NCI-H2081 (cell line): ENCODE measurements at places on chromosomes 1 and 21.

DNA sequence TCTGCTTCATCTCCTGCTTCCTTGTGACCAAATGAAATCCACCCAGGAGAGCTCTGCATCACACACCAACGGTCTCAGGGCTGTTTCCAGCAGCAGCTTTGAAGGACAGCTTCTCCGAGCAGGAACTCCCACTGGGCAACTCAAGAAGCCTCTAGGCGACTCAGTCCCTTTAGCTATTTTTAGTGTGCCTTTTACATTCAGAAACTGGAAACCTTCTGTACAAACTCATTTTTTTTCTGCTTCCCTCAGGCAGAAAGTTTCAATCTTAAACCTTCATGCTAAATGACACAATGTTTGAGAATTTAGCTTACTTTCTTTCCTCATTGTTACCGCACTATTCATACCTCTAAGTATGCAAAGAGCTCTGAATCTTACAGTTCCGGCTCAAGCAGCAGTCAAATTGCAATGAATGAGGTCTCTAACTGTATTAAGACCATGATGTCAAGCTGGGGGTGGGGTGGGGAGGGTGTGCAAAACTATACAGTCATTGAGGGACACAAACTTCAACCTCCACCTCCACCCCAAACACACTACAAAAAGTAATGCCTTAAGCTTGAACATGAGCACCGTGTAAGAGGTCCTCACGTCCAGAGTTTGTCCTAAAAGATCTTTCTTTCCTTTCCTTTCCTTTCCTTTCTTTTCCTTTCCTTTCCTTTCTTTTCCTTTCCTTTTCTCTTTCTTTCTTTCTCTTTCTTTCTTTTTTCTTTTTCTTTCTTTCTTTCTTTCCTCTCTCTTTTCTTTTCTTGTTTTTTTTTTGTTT lies 16.4 kb upstream of the TARBP1 start:
- no peak for DNase-seq

DNA sequence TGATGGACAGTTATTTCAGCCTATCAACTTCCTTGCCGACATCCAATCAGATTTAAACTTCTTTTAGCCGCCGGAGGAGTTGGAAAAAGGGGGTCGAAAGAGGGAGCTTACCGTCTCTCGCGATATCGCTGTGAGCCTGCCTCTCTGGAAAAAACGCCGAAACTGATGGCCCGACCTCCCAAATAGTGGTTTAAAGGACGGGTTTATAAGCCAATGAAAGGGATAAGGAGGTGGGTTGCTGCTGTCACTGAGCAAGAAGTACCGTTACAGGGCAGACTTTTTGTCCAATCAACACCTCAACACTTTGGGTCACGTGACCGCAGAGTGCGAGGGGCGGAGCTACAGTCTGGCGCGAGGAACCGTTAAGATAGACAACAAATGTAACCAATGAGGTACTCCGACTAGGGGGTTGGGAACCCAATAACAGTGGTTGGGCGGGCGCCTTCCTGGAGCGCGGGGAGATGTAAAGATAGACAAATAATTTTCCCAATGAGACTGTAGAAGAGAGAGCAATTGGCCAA lies at the start of gene RBM15:
Gene RBM15 (plus strand): TSS at position 492 of the 521 bp plus-strand sequence. CDS start 29 bp downstream, at position 521.
- DNase-seq = peak; percentile 100

GRCh38 chr1:147478521-147478920 lies 62.8 kb upstream of the BCL9 start:
- no peak for DNase-seq

DNA sequence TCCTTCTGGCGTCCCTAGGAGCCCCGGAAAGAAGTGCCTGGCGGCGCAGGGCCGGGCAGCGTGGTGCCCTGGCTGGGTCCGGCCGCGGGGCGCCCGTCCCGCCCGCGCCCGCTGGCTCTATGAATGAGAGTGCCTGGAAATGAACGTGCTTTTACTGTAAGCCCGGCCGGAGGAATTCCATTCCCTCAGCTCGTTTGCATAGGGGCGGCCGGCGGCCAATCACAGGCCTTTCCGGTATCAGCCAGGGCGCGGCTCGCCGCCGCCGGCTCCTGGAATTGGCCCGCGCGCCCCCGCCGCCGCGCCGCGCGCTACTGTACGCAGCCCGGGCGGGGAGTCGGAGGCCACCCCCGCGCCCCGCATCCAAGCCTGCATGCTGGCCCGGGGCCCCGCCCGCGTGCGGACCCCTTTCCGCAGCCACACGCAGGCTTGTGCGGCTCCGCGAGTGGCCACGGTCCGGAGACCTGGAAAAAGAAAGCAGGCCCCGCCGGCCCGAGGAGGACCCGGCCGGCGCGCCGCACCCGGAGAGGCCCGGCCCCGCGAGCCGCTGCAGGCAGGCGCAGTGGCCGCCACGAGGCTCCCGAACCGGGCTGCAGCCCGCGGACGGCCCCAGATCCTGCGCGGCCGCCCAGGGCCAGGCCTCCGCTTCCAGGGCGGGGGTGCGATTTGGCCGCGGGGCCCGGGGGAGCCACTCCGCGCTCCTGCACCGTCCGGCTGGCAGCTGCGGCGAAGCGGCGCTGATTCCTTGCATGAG lies 160.4 kb downstream of the RUNX1 start:
- peak; percentile 82 for DNase-seq

DNA sequence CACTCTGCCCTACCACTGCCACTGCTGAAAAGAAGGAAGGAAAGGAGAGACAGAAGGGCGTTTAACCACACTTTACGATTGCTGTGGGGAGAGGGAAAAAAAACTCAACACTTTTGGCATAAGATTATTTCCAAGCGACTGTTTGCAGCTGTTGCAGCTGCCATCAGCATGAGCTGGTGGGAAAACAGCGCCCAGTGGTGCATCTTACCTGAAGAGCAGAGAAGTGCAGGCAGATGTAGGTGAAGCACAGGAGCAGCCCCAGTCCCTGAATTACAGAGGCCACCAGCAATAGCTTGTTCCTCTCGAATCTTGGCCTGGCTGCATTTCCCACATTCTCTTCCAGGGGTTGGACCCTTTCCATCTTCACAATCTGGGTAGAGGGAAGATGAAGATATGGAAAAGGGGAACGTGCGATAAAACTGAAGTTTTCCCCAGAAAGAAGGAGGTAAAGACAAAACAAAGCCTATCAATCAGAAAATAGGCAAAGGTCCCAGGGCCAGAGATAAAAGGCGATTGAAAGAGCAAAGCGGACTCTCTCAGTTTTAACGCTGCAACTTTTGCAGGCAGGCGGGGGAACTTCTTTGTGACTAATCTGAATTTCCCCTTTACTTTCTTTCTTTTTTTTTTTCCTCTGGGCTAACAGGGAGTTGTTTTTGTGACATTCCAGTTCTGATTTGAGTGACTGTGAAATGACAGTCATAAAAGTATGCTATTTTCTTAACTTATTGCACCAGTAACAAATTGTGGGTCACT lies at the start of gene TNFSF4:
Gene TNFSF4 (minus strand): TSS at position 516 of the 753 bp plus-strand sequence. CDS start 155 bp downstream, at position 361.
- no peak for DNase-seq

- DNase-seq = no peak
Measured at GRCh38 chr1:2451741-2452140, 24.3 kb upstream of the PLCH2 start.

DNA sequence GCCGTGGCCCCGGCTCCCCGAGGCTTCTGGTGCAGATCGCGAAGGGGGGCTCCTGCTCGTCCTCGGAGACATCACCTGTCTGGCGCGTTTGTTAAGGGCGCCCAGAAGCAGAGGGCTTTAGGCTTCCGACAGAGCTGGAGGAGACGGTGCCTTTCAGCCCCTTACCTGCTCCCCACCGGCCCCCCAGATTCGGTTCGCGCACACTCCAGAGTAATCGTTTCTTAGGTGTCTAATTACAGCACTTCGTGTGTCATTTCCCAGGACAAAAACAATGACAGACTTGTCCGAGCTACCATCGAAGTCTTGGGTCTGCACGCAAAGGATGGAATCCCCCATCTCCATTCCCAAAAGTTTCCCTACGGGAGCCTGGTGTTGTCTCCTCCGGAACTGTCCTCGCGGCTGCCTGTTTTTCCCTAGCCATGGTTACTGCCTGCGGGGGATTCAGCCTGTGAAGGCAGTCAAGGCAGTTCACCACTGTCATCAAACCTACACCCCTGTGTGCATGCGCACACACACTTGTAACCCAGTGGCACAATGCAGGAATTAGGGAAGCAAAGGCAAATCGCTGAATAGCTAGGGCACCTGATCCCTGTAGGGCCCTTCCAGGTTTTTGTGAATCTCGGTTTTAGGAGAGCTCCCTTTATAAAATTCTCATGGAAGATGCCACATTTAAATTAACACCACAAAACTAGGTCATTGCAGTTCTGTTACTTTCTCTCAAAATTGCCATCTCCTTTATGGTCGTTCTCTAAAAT lies 738 bp upstream of the CDC42BPA start:
- peak; percentile 52 for DNase-seq

GRCh38 chr1:48725341-48726046 lies 51.2 kb downstream of the BEND5 start:
- no peak for DNase-seq

DNA sequence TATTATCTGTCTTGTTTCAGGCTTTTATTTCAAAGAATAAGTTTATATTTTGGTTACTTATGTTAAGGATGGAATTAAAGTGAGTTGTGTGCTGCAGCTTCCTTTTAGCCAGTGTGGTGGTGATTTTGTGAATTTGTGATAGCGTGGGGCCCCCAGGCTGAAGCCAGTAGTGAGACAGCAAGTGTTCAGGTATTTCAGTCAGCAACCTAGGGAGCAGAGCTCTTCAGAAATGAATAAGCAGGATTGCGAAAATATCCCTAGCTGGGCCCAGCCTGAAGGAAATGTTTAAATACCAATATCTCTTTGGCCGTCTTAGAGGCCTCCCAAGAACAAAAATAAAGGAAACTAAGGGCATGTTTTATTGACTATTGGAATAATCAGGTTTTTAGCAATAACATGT lies 150.8 kb upstream of the C1orf105 start:
- no peak for DNase-seq

- no peak for DNase-seq
Measured at GRCh38 chr1:109133815-109134214, 19.9 kb downstream of the ELAPOR1 start.

GRCh38 chr1:172172352-172172831 lies 248.1 kb upstream of the C1orf105 start:
- no peak for DNase-seq

- DNase-seq = no peak
Measured at GRCh38 chr1:156751451-156751756, at the start of gene HDGF. Gene HDGF (minus strand): TSS chr1:156751675. CDS start chr1:156751429, 246 bp downstream.

GRCh38 chr1:220775240-220775853 lies 11.4 kb upstream of the MTARC1 start:
- peak; percentile 32 for DNase-seq

DNA sequence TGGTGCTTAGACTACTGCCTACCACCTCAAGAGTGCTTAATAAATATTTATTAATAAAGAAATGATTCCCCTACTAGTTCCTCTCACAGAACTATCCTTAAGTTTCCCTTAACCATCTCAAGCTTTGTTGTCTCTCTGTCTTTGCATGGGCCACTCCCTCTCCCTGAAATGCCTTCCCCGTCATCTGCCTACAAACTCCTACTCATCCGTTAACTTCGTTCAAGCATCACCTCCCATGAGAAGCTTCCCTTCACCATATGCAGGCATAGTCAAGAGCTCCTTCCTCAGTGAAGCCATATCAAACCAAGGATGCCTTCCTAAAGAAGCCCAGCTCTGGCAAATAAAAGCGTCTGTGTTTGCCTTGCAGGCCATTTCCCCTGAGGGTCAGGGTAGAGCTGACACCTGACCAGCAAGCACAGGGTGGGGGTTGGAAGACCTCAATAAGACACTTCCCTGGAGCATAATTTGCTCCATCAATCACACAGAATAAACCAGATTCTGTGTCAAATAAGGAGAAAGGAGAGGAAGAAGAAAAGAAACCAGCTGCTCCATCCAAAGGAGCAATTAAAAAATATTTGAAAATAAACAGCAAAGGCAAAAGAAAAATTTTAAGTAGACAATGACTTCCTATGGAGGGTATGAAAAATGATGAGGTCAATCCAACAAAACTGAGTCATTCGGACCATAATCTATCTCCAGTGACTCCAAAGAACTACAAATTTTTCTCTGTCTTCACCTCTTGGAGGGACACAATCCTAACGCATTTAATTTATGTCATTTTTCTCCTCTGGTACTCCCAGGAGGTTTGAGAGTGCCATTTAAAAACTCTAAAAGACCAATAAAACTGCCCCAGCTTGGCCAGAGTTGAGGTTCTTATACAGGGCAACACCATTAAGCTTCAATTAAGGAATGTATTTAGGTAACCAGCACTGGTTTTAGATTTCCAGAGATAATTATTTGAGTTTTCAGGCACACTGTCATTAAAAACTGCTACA lies 303.6 kb downstream of the KCNH1 start:
- peak; percentile 55 for DNase-seq

- DNase-seq = no peak
Measured at GRCh38 chr1:42480921-42481320, 17.8 kb downstream of the CCDC30 start.

DNA sequence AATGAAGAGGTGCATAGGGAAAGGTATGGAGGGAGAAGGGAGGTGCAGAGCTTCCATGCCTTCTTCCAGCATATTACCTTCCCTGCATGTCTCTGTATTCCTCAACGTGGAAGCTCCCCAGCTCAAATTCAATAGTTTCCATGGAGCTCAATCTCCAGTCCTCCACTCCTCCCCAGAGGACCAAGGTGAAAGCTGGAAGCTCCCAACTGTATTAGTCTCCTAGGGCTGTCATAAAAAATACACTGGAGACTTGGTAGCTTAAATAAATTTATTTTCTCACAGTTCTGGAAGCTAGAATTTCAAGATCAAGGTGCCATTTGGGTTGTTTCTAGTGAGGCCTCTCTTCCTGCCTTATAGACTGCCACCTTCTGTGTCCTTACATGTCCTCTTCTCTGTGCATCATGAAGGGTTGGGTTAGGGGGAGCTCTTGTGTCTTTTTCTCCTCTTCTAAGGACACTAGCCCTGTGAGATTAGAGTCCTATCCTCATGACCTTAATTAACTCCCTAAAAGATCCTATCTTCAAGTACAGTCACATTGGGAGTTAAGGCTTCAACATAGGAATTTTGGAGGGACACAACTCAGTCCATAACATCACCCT lies 21.9 kb upstream of the RABGGTB start:
- DNase-seq = no peak

DNA sequence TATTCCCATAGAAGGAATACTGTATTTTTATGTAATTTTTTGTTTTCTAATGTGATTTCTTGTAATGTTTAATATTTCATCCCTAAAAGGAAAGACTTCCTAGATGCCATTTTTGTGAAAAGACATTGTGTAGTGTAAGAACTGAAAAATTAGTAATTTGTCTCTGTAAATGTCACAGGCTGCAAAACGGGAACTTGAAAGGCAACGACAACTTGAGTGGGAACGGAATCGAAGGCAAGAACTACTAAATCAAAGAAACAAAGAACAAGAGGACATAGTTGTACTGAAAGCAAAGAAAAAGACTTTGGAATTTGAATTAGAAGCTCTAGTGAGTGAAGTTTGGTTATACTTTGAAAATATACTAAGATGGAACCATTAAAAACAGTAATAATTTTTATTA lies 132.2 kb downstream of the ITSN1 start:
- DNase-seq = no peak

DNA sequence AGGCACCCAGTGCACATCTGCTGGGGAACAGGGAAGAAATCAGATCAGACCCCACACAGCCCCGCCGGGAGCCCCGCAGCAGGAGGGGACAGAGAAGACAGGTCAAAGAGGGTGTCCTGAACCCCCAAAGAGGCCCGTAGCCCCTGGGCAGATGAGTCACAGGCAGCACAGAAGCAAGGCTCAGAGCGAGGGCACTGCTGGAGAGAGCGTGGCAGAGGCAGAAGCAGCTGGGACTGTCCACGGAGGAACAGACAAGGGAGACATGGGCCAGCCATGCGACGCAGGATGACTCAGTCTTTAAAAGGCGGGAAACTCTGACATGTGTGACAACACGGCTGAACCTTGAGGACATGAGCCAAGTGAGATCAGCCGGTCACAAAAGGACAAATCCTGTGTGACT lies 14.5 kb upstream of the PRDM16 start:
- DNase-seq = no peak
